ENCODE measurements at places on chromosomes 5 and 9.

- DNase-seq = peak; percentile 9
These were observed 145.5 kb downstream of the ERCC6L2 start for GRCh38 chr9:96020792-96021550.

GRCh38 chr5:95773335-95774059 lies 42.4 kb downstream of the RHOBTB3 start:
- DNase-seq = no peak

GRCh38 chr5:93151121-93151520 lies 429.9 kb downstream of the NR2F1-AS1 start:
- DNase-seq = no peak

- no peak for DNase-seq
These were observed 57.0 kb downstream of the ECPAS start for GRCh38 chr9:111427186-111427585.

GRCh38 chr5:89342106-89342876 lies 459.3 kb upstream of the MEF2C start:
- DNase-seq = no peak

- DNase-seq = no peak
These were observed 190.8 kb downstream of the ARHGEF28 start for GRCh38 chr5:73816656-73817420.

- DNase-seq = no peak
These were observed 214.9 kb upstream of the EFNA5 start for GRCh38 chr5:107885601-107886000.

DNA sequence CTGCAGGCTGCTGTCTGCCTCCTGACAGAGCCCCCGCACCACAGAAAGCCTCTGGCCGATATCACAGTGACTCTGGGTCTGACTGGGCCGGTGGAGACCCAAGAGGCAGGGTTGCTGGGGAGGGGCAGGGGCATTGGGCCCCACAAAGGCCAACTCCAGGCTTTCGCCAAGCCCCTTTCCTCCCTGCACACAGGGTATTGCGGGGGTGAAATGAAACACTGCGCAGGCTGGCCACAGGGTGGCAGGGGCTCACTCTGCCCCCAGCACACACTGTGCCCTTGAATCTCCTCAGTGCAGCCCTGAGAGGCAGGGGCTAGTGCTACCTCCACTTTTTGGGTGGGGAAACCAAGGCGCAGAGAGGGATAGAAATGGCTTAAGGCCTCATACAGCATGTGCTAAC lies 44.6 kb downstream of the BARX1 start:
- DNase-seq = no peak

DNA sequence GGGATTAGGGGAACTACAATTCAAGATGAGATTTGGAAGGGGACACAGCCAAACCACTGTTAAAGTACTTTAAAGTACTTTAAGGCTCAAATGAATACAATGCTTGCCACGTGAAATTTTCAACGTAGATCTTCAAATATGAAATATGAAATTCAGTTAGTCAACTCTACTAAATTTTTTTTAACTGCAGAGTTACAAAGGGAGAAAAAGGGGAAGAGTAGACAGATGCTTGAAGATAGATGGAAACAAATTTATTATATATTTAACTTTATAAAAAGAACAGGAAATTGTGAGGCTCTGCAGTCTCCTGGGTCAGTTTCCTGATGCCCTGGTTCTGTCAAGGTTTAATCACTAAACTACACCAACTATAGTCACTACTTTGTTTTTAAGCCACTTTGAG lies 785.5 kb upstream of the DMAC1 start:
- no peak for DNase-seq

DNA sequence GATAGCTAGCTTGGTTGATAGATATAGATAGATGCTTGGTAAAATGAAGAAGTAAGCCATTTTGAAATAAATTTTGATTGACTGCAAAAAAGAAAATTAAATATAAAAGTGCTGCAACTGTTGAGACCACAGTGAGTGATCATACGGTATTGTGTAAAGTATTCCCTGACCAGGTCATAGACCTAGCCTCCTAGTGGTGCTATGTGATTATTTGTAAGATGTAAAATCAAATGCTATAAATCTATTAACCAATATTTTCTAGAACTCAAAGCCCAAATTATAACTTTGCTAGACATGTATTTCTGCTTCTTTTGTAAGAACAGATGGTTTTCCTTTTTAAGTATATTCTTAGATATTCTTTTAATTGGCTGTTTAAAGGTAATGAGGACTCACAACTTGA lies 480.2 kb upstream of the PTPRD start:
- DNase-seq = no peak

GRCh38 chr5:34008802-34009201 lies 952 bp upstream of the AMACR start:
- DNase-seq = no peak

- no peak for DNase-seq
These were observed 126.6 kb upstream of the TMEM161B start for GRCh38 chr5:88395264-88395663.

GRCh38 chr5:10157085-10157669 lies 92.5 kb downstream of the ATPSCKMT start:
- no peak for DNase-seq

DNA sequence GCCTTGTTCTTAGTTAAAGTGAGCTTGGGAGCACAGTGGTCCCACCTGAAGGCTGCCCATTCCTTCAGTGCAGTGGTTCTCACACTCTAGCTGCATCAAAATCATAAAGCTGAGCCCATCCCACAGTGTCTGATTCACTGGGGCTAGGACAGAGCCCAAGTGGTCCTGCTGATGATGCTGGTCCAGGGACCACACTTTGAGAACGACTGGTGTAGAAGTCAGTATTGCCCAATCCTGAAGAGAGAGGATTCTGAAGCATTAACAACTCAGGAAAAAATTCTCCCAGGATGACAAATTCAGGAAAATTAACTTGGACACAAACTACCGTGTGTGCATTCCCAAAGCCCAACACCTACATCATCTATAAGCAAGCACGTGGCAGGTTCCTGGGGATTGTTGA lies 176.2 kb downstream of the GABBR2 start:
- DNase-seq = no peak

- no peak for DNase-seq
These were observed 988.7 kb upstream of the ARRDC3 start for GRCh38 chr5:92371889-92372235.

GRCh38 chr5:128844354-128844923 lies 120.8 kb upstream of the SLC27A6 start:
- peak; percentile 4 for DNase-seq

GRCh38 chr5:162096448-162096847 lies 28.9 kb downstream of the GABRG2 start:
- DNase-seq = no peak

DNA sequence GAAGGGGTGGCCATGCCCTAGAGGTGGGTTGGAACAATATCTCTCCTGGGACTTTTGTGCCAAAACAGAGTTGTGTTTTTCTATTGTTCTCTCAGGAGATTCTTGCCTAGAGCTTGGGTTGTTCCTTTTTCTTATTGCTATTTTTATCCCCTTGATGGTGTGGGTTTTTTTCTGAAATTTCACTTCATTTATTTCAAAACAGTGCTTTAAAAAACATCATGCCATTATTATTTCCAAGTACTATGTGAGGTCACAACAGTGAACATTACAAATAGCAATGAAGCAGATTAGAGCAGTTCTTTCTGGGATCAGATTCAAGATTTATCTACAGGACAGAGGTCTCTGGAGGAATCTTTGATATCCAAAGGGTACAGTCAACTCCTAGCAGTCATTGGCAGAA lies 76.6 kb downstream of the ACTBL2 start:
- no peak for DNase-seq

DNA sequence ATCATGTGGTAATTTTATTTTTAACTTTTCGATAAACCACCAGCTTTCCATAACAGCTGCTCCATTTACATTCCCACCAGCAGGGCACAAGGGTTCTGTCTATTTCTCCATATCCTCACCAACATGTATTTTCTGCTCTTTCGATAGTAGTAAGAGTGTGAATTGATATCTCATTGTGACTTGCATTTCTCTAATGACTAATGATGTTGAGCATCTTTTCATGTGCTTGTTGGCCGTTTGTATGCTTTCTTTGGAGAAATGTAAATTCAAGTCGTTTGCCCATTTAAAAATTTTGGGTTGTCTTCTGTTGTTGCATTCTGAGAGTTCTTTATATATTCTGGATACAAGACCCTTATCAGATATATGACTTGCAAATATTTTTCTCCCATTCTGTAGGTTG lies 45.9 kb downstream of the PSD2 start:
- DNase-seq = no peak

GRCh38 chr9:123174887-123175518 lies 93.4 kb downstream of the STRBP start:
- DNase-seq = no peak

- no peak for DNase-seq
These were observed 67.8 kb downstream of the RALGPS1 start for GRCh38 chr9:126982215-126983002.

DNA sequence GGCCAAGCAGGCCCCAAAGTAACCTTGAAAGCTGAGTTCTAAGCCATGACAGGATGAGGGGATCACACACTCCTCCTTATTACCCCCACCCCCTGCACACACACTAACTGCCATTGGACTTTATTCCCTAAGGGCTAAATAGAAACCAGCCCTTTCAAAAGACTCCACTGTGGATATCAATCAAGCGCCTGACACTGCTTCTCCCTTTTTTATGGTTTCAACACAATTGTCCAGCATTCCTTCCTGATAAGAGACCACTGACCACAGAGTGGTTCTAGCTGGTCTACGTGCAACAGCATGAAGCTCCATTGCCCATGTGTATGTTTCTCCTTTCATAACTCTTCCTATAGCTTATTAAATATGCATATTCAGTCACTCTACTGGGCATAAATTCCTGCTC lies 34.7 kb downstream of the PAEP start:
- DNase-seq = no peak

GRCh38 chr5:574906-575305 lies 37.2 kb upstream of the CEP72 start:
- DNase-seq = no peak

DNA sequence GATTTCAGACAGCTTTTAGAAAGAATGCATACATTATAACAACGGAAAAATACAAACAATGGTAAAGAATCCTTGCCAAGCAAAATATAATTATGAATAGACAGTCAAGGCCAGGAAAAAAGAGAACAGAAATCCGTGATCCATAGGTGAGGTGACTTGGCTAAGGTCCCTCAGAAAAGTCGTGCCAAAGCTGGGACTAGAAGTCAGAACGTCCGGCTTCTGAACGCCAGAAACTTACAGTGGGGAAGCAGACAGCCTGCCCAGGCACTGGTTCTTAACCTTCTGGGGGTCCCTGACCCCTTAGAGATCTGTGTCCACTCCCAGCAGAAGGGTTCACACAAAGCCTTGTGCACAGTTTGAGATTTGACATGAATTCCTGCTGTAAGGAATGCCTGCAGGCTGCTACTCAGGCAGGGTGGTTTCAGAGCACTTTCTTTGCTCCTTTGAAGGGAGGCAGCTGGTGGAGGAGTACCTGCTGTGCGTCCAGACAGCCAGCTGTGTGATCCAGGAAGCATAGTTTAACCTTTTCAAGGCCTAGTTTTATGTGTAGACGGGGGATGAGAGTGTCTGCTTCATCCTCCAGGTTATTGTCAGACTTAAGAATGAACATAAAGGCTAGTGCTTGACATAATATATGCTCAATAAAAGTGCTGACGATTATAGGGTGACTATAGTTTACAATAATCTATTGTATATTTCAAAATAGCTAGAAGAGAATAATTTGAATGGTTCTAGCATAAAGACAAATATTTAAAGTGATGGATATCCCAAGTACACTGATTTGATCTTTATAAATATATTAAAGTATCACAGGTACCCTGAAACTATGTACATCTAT lies 852 bp downstream of the ARHGEF37 start:
- peak; percentile 64 for DNase-seq

DNA sequence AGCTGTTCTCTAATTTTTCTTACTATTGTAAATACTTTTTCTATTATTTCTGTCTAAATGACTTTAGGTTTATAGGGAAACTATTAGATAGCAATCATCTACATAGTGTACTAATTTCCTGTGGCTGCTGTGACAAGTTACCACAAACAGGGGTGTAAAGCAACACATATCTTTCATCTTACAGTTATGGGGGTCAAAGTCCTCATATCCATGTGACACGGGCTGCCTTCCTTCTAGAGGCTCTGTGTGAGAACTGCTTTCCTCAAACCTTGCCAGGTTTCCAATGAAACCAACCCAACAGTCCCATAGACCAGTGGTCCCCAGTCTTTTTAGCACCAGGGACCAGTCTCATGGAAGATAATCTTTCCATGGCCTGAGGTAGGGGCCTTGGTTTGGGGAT lies 189.1 kb downstream of the ROR2 start:
- DNase-seq = no peak

DNA sequence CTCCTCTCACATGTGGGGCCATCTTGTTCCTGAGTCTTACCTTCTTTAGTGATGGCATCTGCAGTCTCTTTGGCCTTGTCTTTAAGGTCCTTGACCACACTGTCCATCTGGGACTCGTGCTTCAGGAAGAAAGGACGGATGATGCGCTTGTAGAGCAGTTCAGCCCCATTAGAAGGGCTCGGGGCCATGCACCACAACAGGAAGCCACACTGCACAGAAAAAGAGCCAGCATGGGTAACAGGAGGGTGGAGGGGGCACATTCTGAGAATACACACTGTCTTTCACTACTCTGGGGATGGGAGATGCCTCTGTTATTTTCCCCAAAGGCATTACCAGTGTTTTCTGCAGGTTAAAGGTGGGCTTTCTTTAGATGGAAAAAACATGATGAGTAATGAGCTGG lies 25.9 kb downstream of the SRP19 start:
- no peak for DNase-seq

DNA sequence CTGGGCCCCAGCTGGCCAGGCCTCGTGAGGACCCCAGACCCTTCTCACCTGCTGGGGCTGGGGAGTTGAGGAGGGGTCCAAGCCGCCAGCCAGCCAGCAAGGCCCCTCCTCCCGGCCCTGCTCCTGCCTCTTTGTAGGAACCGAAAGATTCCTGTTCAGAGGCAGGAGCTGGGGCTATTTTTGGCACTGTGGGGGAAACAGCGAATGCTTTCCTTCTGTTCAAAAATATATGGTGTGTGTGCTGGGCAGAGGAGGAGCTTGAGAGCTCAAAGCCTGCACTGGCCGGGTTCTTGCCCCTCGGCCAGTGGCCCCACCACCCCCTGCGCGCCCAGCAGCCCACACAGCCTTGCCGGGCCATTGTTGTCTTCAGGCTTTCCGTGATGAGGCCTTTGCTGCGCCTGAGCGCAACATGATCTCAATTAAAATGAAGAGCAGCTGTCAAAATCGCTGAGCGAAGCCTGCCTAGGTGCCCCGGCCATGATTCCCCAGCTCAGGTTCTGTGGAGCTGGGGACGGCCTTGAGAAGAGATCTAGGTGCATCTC lies 13.4 kb downstream of the NCS1 start:
- peak; percentile 84 for DNase-seq

DNA sequence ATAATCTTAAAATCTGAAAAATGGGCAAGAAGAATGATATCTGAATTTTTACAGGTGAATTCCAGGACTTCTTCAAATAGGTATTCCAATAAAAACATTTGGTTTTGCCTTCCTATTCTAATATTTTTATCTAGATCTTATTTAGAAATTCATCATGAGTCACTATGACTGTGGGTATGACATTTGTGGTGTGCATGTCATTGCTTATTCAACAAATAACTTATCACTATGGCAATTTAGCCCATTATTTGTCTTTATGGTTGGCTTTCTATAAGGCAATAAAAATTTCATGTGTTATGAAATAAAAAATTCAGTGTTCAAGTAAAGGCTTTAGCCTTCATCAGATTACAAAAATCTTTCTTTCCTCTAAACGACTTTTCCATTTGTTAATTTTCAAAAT lies 1139.6 kb upstream of the NUDT12 start:
- no peak for DNase-seq

All from NCI-H2171 treated with DMSO at 0.1 percent for 48 hours (cell line).